Anterior cingulate cortex (tissue), 58 donors: ENCODE measurements at places on chromosomes 11 and 22.

- no peak for DNase-seq
Observed at GRCh38 chr22:36954251-36955014, 41.0 kb downstream of the CSF2RB start.

DNA sequence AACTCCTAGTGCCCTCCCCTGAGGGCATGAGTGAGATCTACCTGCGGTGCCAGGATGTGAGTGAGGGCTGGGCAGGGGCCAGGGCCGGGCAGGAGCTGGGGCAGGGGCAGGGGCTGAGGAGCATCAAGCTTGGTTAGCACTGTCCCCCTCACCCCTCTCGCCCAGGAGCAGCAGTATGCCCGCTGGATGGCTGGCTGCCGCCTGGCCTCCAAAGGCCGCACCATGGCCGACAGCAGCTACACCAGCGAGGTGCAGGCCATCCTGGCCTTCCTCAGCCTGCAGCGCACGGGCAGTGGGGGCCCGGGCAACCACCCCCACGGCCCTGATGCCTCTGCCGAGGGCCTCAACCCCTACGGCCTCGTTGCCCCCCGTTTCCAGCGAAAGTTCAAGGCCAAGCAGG lies 5.7 kb downstream of the TRPT1 start:
- no peak for DNase-seq

- no peak for DNase-seq
Observed at GRCh38 chr11:103923451-103923931, 112.9 kb upstream of the DDI1 start.

DNA sequence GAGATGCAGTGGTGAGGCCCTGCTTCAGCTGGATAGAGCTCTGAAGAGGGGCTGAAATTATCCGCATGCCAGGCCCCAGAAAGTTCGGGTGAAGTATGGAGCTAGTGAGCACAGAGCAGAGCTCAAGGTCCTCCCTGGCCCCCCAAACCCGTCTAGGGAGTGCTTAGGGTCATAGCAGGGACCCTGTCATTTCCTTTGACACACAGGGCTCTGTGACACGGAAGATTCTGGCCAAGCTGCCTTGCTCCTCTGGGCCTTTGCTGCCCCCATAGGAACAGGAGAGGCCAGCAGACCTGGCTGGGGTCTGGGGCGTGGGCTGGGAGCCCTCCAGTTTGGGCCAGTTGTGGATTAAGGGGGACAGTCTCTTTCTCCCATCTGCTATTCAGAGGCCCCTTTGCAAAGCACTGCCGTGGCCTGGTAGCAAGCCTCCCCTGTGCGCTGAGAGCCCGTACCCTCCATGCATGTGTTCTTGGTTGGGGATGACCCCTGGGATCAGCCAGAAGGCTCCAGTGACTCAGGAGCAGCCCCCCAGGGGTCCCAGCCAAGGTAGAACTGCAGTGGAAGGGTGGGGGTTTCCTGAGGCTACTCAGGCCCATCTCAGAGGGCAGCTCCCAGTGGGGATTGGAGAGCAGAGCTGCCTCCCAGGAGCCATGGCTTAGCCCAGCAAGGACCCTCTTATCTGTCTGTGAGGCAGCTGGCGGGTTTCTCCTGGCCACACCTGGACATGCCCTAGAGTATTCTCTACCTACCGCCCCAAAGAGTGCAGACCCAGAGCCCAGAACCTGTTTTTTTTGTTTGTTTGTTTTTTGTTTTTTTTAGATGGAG lies 42.3 kb downstream of the RNF141 start:
- no peak for DNase-seq

DNA sequence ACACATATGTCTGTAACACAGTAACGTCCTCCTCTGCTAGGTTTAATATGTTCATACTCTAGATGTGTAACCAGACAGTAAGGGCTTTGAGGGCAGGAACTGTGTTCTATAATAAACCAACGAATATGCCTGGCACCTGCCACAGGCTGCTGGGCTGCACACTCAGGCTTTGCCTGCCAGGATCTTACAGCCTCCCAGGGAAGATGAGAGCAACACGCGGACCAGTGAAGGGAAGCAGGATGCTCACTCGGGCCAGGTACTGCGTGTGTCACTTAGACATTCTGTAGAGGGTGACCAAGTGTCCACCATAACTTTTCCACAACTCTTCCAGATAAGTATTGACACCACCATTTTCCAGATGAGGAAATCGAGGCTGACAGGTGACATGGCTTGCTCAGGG lies 21.7 kb upstream of the BAIAP2L2 start:
- no peak for DNase-seq

- DNase-seq: no peak
Observed at GRCh38 chr11:69909561-69910518, 90.6 kb upstream of the FGF3 start.

DNA sequence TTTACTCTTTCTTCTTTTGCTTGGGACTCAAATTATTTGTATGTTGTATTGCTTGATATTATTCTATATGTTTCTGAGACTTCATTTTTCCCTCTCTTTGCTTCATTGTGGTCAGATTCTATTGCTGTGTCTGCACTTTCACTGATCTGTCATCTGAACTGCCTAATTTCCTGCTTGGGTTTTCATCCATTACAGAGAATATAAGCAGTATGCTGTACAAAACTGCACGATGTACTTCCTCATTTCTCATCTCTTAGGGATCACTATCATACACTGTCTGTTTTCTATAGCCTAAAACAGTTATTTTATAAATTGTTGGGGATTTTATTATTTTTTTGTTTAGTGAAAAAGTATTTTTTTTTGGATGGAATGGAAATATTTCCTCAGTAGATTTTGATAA lies 736.7 kb upstream of the ANO5 start:
- no peak for DNase-seq
